ENCODE measurements at places on chromosomes 7 and 10.
A peak's percentile ranks its signal among the peaks of the same experiment; 100 is the strongest.

- DNase-seq, result no peak
These were observed 85.2 kb downstream of the CHCHD3 start for GRCh38 chr7:132996581-132997242.

DNA sequence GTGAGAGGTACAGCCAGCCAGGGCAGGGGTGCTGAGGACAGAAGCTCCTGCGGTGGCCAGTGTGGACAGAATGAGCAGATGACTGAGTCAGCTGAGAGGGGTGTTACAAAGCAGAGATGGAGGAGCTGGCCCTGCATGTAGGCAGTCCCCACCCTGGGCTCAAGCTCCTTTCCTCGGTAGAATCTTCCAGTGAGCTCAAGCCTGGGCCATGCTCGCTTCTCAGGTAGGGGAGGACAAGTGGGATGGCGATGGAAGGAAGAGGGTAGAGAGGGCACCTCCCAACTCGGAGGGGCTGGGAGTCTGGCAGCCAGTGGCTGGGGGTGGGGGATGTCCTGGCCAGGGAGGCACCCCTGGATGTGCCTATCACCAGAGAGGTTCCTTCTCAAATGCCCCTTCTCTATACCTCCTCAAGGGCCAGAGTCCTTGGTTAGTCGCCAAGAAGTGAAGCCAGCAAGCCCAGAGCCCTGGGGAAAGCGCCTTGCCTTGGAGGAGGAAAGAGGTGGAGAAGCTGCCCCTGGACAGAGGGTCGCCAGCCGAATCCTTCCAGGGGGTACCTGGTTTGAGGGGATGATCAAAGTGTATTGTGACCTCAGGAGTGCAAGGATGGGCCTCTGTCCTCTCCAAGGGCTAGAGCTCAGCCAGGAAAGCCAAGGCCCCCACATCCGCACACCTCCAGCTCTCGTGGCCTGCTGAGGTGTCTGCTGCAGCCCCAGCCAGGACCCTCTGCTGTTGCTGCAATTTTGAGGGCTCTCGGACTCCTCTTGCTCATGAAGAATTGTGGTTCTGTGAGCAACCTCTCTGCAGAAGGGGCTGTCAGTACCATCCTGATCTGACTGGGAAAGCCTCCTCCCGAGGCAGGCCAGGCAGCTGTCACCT lies 88.6 kb upstream of the MACROH2A2 start:
- no peak for DNase-seq

DNA sequence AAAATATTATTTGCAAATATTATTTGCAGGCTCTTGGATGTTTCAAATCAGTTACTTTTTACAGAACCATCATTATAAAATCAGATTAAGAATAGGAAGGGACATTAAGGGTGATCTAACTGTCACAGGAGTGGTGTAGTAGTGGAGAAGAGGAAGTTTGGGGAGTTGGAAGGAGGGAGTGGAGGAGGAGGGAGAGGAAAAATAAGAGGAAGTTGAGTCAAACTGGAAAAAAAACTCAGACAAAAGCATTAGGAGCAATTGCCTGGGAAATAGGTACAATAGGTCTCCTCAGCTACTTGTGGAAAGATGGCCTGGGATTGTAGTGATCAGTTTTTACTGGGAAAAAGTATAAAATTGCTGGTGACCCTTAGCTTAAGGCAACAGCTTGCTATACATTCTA lies 77.7 kb upstream of the GPR37 start:
- DNase-seq, result no peak

GRCh38 chr7:108077709-108078108 lies 52.5 kb downstream of the LAMB4 start:
- no peak for DNase-seq

DNA sequence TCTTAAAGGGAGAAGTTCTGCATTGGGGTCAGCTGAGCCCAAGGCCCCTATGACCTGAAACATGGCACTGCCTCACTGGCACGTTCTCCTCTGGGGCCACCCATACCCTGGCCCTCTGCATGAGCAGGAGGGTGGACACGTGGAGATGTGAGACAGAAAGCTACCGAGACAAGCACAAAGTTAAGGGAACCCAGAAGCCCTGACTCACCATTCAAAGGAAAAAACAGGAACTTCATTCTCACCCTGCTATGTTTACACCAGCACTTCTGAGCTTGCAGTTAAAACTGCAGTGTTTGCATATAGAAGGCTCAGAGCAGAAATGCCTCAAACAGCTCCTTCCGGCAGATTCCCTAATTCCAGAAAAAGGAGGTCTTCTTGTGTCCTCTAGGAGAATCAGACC lies 41.7 kb downstream of the DENND11 start:
- DNase-seq, result no peak

GRCh38 chr10:23013581-23014335 lies 81.6 kb upstream of the MSRB2 start:
- DNase-seq, result no peak

GRCh38 chr7:79666472-79666871 lies 213.0 kb upstream of the MAGI2 start:
- DNase-seq, result no peak

- no peak for DNase-seq
These were observed 22.6 kb downstream of the CSGALNACT2 start for GRCh38 chr10:43160921-43161255.

GRCh38 chr7:1548438-1548831 lies 7.6 kb downstream of the TMEM184A start:
- DNase-seq, result no peak

DNA sequence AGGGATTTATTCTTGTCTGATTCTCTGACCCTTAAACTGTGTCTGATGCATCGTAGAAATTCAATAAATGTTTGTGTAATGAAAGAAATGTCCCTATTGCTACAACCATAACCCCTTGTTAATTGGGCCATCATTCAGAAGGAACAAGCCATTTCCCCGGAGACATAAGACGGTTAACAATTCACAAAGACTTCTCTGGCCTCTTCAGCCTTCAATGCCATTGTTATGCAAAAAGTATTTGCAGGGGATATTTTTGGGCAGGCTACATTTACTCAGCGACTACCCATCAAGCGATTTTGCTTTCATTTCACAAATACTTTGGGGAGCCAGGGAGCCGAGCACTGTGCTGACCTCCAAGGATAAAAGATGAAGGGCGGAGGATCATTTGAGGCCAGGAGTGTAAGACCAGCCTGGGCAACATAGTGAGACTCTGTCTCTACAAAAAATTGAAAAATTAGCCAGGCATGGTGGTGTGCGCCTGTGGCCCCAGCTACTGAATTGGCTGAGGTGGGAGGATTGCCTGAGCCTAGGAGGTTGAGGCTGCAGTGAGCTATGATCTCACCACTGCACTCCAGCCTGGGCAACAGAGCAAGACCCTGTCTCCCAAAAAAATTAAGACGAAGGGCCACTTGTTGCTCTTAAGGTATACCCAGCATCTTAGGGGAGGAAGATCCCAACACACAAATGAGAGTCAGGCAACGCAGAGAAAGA lies 20.0 kb upstream of the SDK1 start:
- DNase-seq, result no peak

DNA sequence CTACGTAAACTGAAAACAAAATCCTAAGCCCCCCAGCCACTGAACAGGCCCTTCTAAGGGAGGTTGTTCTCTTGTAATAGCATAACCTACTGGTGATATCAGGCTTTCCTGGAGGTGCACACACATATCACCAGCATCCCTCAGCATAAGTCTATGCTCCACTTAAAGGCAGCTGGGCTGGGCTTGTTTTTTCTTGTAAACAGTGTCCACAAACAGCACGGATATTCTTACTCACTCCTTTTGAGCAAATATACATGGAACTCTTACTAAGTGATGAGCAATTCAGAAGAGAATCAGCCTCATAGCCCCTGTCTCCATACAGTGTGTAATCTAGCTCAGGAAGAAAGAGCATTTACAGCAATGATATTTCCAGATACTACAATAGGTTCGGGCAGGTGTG lies 2.4 kb downstream of the LRIT1 start:
- DNase-seq, result no peak

- no peak for DNase-seq
These were observed 43.0 kb downstream of the SHOC2 start for GRCh38 chr10:110962443-110962842.

- no peak for DNase-seq
These were observed 386.4 kb downstream of the PLXNA4 start for GRCh38 chr7:132189881-132190280.

DNA sequence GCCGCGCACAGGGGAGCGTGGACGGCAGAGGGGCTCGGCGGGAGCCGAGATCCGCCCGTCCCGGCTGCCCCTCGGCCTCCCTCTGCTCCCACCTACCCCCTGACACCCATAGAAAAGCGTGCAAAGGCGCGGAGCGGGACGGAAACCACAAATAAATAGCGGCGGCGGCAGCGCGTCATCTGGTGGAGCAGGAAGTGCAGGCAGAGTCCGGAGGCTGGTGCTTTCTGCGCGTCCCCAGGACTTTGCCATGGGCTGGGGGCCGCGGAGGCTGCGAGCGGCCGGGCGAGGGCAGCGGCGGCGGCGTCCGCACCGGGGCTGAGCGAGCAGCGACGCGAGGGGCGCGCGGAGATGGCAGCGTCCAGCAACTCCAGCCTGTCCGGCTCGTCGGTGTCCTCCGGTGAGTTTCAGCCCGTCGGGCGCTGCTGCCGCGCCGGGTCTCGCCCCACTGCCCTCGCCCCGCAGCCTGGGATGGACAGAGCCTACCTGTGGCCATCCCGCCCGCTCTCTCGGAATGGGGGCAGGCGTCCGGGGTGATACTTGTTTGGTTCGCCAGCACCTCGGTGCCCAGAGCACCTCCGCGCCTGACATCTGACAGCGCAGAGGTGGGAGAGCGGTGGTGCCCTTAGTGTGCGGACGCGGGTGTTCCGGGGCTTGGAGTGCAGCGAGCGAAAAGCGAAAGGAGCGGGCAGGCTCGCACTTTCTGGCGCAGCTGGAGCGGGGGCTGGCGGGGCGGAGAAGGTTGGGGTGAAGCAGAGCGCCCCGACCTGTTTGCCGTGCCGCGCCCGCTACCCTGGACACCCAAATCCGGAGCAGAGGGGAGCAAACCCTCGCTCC lies at the start of gene CHN2:
TSS of gene CHN2 (plus strand) at position 182 of the 834 bp plus-strand sequence.
- no peak for DNase-seq

DNA sequence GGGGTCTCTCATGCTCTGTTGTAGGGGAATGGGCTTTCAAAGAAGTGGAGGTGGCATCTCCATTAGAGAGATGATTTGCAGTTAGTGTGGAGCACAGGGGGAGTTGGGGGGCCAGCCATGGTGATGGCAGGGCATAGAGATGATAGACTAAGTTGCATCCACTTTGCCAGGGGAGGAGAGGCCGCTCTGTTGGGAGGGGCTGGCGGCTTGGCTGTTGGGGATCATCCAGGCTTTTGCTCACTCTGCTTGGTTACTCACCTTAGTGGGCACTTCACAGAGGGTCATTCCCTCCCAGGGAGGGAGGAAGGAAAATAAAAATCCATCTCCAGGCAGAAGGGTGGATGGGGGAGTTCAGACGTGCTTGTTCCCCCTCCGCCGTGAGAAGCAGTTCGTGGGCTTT lies 31.4 kb upstream of the CDH23 start:
- no peak for DNase-seq

- no peak for DNase-seq
These were observed 61.0 kb upstream of the NFE2L3 start for GRCh38 chr7:26090927-26091519.

DNA sequence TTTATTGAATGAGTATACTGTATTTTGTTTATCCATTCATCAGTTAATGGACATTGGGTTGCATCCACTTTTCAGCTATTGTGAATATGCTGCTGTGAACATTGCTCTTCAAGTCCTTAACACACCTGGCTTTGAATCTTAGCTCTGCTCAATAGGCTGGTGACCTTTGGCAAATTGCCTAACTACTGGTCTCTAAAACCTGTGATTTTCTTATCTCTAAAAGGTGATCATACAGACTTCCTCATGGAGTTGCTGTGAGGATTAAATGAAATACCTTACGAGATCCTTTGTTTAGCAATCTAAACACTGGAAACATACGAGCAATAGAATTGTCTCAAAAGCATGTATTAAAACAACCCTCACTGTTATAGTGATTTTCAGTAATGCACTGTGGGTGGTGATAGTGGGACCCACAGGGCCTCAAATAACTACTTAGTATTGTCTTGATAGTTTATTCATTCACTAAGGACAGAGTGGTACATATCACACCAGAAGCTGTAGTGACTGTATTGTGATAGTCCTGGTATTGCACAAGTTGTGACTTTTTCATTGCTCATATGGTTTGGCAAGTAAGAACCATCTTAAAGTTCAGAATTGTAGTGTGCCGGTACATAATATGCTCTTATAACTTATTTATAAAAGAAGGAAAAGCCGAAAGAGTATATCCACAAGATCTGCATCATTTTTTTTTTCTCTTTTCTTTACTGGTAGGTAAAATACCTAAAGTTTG lies 257.6 kb downstream of the EXOC4 start:
- no peak for DNase-seq

- no peak for DNase-seq
These were observed 1.1 kb downstream of the AUTS2 start for GRCh38 chr7:69599286-69599954.

DNA sequence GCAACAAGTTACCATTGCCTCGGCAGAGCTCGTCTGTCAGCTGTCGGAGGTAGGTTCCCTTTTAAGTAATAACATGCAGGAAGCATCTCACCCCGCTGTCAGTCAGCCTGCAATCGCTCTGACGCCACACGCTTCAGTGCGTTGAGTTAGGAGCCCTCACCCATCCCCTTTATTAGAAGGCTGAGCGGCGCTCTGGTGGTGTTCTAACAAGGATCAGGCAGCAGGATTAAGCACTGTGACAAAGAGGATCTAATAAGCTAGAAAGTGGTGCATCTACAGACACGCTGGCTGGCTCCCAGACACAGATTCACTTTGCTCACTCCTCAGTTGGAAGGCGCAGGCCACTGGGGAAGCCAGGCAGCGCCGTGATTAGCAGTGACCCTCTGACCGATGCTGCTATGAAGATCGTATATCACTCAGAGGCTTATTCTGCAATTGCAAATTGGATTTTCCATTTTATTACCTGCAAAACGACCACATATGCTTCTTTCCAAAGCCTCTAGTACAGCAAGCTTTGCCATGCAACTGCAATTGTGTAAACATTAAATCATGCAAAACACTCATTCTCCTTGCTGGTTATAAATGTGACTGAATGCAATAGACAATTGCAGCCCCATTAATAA lies 117.7 kb downstream of the RSU1 start:
- no peak for DNase-seq

- DNase-seq, result no peak
These were observed 23.3 kb downstream of the CNNM2 start for GRCh38 chr10:102941401-102941800.

- no peak for DNase-seq
These were observed 233.6 kb upstream of the BMPER start for GRCh38 chr7:33671531-33672262.

DNA sequence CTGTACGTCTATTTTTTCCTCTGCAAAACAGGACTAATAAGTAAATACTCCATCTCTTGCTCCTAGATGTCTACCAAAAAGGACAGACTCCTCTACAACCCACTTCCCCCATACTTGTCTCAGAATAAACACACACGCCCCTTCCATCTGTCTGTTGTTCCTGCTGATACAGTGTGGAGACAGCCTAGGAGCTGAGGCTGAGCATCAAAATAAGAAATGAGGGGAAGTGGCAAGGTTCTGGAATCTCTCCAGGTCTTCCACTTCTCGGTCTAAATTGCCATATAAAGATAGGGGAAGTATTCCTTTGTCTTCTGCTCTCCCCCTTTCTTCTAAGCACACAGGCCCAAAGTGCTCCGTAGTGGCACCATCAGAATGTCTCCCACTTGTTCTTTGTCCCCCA lies 30.8 kb upstream of the VSIR start:
- DNase-seq, result peak; percentile 33

GRCh38 chr10:117736655-117737054 lies 194.1 kb downstream of the EMX2 start:
- no peak for DNase-seq

All from caudate nucleus (tissue), 63 donors.